ENCODE measurements at places on chromosomes 2 and 18. TPM values are rescaled to one million over a fixed set of nuclear protein-coding genes. Genes with fewer than 3 reads are reported as not detected.

TEX44 gene
- total RNA-seq, result not detected

MROH2A gene
- total RNA-seq, result 0.10 TPM

FIGN gene
- total RNA-seq, result 5.8 TPM

TRIM54 gene
- 0.10 TPM for total RNA-seq

IL36G gene
- total RNA-seq, result 0.24 TPM

CPO gene
- total RNA-seq, result not detected

HOXD1 gene
- 0.39 TPM for total RNA-seq

EVX2 gene
- not detected for total RNA-seq

UGT1A1 gene
- total RNA-seq, result not detected

DNA sequence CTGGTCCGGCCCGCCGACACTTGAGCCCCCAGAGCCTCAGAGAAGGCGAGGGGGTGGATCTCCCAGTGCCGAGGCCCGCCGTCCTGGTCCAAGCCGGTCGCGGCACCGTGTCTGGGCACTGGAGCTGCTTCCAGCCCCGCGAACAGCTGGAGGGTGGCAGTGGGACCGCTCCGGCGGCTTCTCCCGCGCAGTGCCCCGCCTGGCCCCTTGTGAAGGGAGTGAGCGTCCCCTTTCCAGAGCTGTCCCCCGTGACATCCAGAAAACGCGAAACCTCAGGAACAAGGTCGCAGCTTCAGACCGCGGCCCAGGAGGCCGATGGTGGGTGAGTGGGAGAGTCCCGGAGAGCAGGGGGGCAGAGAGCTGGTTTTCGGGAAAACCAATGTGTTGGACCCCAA lies 579 bp upstream of the EMX1 start:
- no peak for DNase-seq

DNA sequence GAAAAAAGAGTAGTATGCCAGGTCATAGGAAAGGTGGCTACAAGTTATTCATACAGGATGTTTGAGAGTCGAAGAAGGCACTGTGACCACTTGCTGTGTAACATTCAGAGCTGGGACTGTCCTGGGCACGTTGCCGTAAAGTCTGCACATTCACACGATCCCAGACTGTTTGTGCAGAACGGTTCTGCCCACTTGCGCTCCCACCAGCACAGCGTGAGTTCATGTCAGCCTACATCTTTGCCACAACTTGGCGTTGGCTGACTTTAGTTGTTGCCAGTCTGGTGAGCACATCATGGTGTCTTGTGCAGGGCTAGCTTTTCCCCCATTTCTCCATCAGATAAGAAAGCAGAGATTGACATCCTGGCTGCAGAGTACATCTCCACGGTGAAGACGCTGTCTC lies 7.0 kb downstream of the ING5 start:
- DNase-seq, result no peak

DNA sequence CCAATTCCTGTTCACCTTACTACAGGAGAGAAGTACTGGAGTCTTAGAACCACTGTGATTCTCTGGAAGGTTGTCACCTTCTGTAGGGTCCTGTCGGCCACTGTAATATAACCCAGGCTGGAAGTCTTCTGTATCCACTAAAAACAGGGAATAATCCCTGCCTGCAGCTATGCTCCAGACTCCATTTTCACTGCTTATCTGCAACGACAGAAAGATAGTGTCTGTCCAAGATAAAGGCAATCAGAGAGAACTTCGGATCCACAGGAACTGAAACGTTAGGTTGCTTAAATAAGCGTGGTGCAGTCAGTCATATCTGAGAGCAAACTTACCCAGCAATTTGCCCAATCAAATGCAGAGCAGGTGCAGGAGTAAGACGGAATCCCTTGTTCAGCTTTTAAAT lies 34.2 kb downstream of the ALS2 start:
- no peak for DNase-seq

DNA sequence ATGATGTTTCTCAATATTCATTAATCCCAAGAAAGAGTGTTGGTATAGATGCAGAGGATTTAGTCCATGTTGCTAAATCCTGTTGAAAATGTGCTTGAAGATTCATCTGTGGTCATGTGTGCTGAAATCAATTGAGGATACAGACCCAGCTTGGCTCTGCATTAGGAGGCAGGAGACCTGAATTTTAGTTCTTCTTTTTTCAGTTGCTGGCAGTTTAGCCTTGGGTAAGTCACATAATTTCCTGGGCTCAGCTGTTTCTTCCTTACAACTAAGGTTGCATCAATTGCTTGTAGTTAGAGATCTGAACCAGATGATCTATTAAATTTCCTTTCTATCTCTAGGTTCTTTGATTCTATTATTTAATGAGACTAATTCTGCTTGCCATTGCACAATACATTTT lies 54.4 kb downstream of the SETBP1 start:
- no peak for DNase-seq

DNA sequence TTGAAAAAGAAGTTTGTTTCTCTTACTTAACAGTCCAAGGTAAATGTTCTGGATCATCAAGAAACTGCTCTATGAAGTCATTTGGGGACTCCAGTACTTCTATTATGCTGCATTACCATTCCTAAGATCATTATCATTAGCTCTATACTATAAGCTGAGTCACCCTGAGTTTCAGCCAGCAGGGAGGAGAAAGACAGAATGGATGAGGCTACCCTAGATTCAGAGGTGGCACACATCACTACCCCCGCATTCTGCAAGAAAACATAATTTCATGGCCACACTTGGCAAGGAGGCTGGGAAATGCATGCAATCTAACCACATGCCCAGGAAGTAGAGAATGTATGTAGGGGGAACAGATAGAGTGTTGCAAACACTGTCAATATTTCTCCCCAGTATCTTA lies 16.6 kb upstream of the LNPK start:
- peak; percentile 9 for DNase-seq

DNA sequence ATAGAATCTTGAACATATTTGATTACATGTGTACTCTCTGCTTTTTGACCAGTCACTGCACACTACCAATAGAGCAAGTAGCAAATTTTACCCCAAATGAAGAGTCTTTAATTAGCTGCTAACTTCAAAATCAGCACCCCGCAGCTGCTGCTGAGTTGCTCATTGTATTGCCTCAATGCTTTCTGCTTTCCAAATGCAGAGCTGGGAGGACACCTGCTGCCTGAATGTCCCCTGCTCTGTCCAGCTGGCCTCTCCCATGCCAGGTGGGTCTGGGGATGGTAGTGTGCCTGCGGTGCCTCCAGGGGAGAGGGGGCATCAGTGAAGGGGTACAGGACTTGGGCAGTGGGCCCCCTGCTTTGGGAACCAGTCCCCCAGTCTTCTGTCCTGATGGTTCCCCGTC lies 184.8 kb downstream of the PRKCE start:
- no peak for DNase-seq

DNA sequence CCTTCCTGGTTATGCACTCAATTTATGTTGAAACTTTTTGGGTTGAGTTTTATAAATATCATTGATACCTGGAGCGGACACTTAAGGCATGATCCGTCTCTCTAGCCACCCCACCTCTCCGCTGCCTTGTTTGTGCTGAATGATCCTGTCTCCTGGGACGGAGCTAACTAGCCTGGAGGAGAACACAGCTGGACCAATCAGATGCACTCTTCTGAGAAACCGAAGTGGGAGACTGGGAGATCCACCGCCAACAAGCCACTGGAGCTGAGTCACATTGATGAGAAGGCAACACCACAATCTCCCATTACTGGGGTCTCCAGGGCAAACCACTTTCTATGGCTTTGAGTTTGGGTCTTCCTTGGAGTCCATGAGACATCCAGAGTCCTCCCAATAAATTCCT lies 29.3 kb downstream of the CYP26B1 start:
- peak; percentile 41 for DNase-seq

GRCh38 chr2:53268086-53268485 lies 499.5 kb upstream of the CHAC2 start:
- DNase-seq, result no peak

DNA sequence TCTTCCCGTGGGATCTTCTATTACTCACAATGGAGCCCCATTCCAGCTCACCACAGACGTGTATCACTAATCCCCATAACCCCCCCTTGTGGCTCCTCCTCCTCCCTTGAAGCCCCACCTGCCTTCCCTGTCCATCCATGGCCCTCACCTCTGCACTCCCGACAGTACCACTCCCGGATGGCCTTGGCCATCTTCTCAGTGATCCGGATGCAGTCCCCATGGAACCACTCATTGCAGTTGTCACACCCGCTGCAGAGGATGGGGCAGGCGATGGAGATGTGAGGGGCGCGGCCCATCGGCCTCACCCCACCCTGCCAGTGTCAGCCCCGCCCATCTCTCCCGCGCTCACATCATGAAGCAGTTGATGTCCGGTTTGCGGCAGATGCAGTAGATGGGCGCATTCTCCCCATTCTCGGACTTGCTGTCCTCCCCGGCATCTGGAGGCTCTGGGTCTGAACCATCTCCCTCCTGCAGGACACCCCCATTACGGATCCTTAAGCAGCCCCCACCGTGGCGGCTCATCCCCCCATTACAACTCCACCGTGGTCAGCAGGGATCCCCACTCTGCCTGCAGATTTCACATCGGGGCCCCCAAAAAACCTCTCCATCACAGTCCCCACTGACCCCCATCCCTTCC lies 983 bp downstream of the CXXC1 start:
- DNase-seq, result peak; percentile 63

DNA sequence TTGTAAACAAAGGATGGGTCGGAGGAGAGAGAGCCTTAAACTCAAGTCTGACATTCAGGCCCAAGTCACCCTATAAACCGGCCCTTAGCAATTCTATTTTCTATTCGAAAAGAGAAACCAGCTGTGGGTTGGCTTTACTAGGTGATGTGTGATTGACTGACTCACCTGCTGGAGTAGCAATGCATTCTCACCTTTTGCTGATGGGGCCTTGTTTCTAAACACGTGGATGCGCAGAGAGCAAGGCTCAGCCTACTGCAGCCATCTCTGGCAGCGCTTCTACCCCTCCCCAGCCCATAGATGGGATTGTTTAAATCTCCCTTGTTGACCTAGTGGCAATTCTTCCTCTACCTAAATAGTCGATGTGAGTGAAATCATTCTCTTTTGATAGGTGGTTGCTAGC lies 138.5 kb downstream of the MEIS1 start:
- DNase-seq, result no peak

GRCh38 chr2:196586511-196586991 lies 53.0 kb upstream of the CCDC150 start:
- DNase-seq, result peak; percentile 97

- no peak for DNase-seq
Observed at GRCh38 chr2:196410008-196410407, 229.5 kb upstream of the CCDC150 start.

DNA sequence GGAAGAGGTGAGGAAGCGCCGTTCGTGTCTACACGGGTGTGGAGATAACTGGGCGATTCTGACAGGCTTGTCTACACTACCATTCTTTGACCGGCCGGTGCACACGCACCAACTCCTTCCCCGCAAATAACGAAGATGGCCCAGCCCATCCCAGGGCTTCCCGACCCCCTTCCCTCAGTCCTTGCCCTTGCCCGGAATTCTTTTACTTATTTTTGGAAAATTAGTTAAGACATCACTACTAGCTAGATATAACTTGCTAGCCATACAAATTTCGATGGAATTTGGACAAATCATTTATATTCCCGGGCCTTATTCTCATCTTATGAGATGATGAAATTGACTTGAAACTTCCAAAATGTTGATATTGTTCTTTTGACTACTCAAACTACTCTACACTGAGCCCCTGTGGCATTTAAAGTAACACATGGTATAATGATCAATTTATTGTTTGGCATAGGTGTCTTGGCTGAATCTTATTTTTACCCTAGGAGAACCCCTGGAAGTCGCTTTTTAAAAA lies 1.3 kb downstream of the ERICH2 start:
- no peak for DNase-seq

- no peak for DNase-seq
Observed at GRCh38 chr2:118834440-118834810, 13.0 kb downstream of the EN1 start.

GRCh38 chr2:219495531-219496122 lies 3.1 kb upstream of the GMPPA start:
- DNase-seq, result peak; percentile 68

- no peak for DNase-seq
Observed at GRCh38 chr2:73036766-73037165, 34.7 kb downstream of the SFXN5 start.

- no peak for DNase-seq
Observed at GRCh38 chr2:44389895-44390294, 28.1 kb downstream of the CAMKMT start.

GRCh38 chr2:46569766-46570165 lies 90.4 kb downstream of the TMEM247 start:
- no peak for DNase-seq

DNA sequence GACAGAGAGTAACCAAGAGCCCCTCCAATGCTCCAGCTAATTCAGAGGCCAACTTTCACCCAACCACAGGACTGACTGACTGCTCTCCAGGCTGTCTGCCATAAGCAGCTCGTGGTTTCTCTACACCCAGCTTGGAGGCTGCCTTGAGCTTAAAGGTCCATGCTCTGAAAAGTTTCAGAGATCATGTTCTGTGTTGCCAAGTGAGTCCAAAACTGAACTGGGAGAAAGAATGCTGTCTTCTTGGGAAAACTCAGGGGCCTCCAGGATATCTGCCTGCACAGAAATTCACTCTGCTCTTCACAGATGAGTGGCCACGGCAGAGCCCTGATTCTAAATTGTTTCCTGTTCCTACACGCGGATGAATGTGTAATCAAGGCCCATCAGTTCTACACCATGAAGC lies 51.1 kb downstream of the LPIN2 start:
- DNase-seq, result peak; percentile 16

GRCh38 chr18:12376034-12376753 lies 833 bp downstream of the AFG3L2 start:
- peak; percentile 25 for DNase-seq

DNA sequence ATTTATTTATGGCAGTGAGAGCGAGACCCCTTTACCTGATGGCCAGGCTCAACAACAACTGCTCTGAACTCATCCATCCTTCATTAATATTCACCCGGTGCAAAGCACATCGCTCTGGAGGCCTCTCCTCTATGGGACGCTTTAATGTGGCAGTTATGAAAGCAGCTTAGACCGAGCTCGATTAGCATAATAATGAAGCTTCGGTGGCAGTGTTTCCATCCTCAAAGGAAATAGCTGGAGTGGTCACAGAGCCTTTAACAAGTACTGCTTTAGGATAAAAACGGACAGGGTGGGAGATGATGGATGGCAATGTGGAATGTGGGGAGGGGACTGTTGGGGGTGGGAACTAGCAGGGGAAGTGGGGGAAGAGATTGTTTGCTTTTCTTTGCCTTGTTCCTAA lies 243.9 kb downstream of the SLC4A3 start:
- no peak for DNase-seq

DNA sequence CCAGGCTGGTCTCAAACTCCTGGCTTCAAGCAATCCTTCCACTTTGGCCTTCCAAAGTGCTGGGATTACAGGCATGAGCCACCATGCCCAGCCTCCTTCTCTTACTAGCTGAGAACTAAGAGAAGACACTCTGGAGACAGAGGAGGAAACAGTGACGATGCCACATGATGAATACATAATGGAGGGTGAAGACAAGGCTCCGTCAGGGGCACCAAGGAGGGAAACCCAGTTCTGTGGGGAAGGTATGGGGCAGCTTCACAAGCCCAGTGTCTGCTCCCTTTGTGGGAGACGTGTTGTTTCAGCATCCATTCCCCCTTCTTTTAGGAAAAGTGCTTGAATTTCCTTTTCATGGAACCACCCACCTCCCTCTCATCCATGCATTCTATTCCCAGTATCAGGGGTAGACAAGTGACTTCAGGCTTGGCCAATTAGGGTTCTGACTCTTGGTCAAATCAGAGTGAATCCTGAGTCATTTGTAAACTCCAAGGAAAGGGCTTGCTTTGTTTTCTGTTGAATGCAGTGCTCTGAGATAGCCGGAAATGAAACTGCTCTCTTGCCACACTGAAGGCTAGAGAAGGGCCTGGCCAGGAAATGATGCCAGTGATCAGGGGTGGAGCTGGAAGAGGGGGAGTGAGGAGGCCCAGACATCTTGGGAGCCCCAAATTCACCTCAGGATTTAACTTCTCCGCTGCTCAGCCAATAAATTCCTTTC lies 23.7 kb downstream of the TMEM127 start:
- peak; percentile 88 for DNase-seq
